ENCODE measurements at places on chromosomes 2 and 18.

DNA sequence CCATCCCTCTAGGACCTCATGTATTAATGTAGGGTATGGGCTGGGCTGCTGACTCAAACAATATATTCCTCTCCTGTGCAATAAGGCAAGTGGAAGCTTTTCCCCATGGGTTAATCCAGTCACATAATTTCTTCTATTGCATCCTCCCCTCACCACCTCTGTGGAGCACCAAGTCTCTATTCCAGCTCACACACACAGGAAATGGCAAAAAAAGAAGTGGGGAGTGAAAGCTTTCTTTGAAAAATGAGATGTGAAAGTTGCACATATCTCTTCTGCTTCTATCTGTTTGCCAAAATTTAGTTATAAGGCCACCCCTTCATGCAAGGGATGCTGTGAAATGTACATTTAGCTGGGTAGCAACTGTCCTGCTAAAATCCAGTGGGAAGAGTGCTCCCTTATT is 121.3 kb downstream of the CDC42EP3 start:
- no peak for DNase-seq

DNA sequence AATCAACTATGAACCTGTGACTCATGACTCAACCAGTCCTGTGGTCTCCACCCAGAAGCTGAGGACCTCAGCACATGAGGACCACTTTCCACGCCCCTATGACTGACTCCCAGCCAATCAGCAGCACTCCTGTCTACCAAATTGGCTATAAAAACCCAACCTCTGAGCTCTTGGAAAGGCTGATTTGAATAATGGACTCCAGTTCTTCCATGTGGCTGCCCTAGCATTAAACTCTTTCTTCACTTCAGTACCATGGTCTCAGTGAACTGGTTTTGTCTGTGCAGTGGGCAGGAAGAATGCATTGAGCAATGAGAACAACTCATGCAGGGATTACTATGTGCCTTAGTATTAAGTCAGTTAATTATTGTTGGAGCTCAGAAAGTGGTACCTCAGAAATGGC is 78.3 kb downstream of the CMPK2 start:
- no peak for DNase-seq

DNA sequence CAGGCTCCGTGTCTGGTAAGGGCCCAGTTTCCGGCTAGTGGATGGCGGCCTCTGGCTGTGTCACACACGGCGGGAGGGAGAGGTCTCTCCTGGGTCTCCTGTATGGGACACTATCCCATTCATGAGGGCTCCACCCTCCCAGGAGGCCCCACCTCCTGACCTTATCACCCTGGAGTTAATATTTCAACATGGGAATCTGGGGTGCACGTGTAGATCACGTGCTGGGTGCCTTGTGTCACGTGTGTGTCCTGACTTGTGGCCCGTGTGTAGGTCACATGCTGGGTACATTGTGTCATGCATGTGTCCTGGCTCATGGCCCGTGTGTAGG is 9.9 kb downstream of the NEU4 start:
- no peak for DNase-seq

GRCh38 chr2:168654705-168655104 is 147.7 kb upstream of the NOSTRIN start:
- no peak for DNase-seq

DNA sequence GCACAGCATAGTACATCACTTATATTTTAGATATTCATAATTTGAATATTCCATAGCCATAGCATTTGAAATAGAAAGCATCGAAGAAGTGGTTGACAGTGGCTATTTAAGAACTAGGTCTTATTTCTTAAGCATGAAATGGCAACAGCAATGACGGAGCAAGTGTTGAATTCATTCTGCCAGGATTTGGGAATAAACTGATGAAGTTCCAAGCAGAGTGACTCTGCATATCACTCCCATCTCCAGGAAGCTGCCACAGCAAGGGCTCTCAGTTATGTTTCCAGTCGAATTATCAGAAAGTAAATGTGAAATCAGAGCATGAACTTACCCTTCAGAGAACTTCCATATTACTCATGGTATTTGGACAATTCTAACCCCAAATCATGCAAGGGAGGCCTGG is 208.1 kb downstream of the IKZF2 start:
- no peak for DNase-seq

DNA sequence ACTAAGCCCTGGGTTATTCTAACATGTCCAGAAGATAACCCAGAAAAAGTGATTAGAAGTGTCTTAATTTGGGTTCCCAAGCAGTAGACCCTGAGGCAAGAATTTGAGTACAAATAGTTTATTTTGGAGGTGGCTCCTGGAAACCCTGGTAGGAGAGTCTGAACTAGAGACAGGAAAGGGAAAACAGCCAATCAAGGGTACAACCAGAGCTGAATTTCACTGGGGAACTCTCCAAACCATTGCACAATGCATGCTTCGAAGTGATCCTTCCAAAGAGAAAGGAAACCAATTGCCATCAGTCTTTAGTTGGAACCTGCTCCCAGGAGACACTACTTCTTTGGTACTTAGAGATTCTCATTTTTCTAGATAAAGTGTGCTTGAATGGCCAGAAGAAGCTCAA is 361.5 kb downstream of the MBD2 start:
- DNase-seq, result no peak

GRCh38 chr2:60614319-60614718 is 60.9 kb upstream of the BCL11A start:
- DNase-seq, result no peak

DNA sequence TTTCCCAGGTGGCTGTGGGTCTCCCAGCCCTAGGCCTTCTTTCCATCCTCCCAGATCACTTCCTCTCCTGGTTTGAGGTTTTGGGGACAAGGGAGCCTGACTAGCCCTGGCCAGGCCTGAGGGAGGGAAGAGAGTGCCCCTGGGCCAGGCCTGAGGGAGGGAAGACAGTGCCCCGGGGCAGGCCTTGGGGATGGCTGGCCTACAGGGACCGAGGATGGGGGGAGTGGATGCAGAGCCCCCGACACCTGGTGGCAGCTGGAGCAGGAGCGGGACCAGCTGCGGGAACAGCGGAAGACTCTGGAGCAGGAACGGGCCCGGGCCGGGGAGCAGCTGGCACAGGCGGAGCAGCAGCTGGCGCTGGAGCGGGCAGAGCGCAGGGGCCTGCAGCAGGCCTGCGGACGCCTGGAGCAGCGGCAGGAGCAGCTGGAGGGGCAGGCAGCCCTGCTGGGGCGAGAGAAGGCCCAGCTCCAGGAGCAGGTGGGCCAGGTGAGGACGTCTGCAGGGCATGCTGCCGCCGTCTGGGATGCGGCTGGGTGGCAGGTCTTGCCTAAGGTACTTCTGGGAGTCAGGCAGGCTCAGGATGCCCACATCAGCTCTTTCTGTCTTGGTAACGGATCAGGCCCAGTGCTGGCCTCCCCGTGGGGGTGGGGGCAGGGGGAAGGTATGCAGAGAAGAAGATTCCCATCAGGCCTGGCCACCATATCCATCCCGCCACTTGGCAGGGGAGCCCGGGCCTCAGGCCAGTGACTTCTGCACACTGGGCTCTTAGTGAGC is 29.2 kb downstream of the CROCC2 start:
- no peak for DNase-seq

- DNase-seq, result no peak
Measured at GRCh38 chr2:118752762-118753429, 94.6 kb downstream of the EN1 start.

DNA sequence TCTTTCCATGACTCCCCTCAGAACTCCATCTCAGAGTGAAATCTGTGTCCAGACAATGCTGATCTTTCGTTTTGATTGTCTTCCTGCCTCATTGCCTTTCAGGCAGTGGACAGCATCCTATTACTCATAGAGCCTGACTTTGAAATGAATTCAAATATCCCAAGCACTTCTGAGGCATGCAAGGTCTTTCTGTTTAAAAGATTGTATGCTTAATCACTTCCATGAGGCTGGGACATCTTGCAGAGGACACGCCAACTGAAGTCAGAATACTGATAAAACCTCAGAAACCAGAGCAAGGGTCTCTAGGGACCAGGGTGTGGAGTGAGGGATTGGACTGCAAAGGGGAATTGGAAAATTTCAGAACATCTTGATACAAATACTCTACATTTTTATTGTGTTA is 836.5 kb upstream of the ID2 start:
- DNase-seq, result no peak

DNA sequence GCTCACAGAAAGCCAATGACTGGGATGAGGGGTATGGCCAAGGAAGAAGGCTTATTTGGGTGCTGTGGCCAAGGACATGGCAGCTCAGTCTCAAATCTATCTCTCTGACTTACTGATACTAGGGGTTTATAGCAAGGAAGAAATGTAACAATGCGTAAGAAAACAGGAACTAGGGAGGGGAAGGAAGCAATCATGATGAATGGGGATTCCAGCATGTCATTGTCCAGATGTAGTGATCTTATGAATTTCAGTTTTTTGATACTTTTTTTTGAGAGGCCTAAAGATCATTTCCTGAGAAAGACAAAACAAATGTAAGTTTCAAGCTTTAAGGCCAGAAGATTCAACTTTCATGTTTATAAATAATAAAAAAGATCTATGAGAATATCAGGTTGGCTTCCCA is 298.6 kb upstream of the FAM98A start:
- no peak for DNase-seq
